ENCODE measurements at places on chromosomes 7 and 10.
A peak's percentile ranks its signal among the peaks of the same experiment; 100 is the strongest.

DNA sequence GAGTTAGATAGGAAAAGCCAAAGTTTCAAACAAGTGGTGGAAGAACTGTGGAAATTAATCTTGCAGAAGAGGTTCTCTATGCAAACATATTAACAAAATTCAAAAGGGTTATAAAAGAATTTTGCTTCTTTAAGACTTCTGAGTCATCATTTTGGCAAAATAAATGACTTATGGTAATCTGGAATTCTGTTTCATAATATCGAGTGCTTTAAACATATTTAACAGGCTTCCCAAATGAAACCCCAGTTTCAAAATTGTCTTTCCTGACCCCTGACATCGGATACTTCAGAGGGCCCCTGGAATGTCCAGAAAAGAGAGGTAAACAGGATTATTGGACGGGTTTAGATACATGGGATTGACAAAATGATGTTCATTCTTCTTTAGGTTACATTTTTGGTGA lies 444.6 kb downstream of the HTR7 start:
- no peak for DNase-seq

DNA sequence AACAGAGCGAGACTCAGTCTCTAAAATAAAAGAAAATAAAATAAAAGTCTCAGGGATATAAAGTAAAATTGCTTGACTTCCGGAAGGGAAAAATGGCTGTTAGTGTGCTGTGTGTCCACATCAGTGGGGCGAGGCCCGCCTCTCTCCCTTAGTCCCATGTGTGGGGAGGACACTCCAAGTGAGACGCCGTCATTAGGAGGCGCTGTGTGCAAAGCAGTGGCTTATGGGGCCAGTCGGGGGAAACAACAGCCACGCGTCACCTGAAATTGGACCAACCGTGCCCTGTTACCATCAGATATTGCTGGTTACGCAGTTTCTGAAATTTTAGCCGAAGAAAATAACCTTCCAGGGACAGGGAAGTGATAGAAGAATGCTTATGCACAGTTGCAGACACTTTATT lies 15.8 kb downstream of the SFXN4 start:
- no peak for DNase-seq

- DNase-seq = no peak
Measured at GRCh38 chr7:137696376-137696775, 150.4 kb downstream of the DGKI start.

- no peak for DNase-seq
Measured at GRCh38 chr10:85946713-85947326, 419.8 kb downstream of the GRID1 start.

DNA sequence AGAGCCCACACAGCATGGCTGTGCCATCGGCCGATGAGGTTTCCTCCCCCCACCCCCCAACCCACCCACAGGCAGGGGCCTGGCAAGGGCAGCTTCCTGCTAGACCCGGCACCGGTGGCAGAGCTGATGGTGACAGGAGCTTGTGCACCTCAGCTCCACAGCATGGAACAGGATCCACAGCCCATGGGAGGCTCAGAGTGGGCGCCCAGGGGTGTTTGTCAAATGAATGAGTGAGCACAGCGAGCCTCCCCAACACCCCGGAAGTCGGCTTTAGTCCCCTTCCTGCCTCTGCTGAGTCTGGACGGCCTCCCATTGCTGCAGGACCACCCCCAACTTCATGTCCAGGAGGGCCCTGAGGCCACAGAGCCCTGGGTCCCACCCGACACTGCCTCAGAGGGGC lies 68.9 kb downstream of the PDGFA start:
- no peak for DNase-seq

GRCh38 chr7:78224923-78225322 lies 426.4 kb downstream of the PHTF2 start:
- DNase-seq = no peak

- DNase-seq = peak; percentile 34
Measured at GRCh38 chr10:29681676-29682448, 47.1 kb upstream of the SVIL start.
